ENCODE measurements at places on chromosomes 1 and 21.

DNA sequence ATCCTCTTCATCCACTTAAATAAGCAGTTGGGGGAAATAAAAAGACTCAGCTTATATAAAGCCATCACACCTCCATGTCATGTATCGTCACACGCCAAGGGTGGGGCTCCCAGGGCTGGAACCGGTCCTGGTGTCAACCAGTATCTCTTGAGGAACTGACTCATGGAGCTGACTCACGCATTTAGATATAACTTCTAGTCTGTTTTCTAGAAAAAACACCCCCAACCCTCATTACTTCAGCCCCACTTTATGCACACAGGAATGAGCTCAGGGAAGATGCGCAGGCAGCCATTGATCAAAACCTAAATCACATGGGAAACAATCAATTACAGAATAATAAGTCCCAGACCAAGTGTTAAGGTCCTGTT is 6.9 kb upstream of the IL22RA1 start:
- DNase-seq, result no peak

DNA sequence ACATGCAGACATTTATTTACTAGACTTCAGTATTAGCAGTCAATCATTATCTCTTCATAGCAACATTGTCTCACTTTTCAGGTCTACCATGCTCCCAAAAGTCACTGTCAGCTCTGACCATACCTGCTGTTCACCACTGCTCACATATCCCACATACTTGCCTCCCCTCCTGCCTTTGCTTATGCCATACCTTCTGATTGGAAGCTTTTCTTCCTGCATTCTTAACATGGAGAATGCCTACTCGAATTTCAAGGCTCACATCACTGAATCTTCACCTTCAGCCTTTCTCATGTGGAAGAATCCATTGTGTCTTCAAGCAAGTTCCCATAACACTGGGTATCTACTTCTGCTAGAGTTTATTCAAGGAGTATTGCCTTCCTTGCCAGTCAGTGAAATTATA is 135.4 kb downstream of the NTNG1 start:
- no peak for DNase-seq

DNA sequence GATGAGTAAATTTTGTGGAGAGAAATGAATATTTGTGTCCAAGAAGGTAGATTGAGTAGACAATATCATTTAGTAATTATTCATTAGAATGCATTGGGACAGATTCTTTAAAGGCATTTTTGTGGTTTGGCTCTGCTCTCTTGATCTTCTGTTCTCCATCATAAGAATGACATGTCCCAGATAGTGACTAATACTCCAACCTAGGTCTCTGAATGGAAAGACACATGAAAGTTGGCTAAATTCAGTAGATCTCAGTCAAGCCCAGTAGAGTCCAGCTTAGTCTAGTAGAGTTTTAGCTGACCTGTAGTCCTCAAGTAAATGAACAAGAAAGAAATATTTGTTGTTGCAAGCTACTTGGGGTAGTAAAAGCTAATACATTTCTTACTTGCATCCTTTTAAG is 61.8 kb upstream of the DNAH14 start:
- DNase-seq, result no peak

GRCh38 chr1:156752843-156753482 is 1.5 kb upstream of the HDGF start:
- DNase-seq, result no peak

DNA sequence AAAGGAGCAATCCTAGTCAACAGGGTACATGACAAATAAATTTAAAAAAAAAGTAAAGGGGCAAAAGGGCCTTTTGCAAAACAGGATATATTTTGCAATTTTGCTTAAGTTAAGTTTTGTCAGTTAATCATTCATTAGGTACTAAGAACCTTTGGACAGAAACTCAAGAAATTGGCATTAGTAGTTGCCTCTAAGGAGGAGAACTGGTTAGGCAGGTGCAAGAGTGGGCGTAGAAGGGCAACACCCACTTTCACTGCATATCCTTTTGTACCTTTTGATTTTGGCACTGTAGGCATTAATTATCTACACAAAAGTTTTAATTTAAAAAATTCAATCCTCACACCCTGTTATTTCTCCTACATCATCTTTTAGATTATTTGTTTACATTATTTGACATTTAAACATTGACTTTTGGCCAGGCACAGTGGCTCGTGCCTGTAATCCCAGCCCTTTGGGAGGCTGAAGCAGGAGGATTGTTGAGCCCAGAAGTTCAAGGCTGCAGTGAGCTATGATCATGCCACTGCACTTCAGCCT is 4.3 kb downstream of the DDAH1 start:
- no peak for DNase-seq

Measured in suprapubic skin (tissue), 4 donors.